ENCODE measurements at places on chromosomes 4 and X. TPM values are rescaled to one million over a fixed set of nuclear protein-coding genes. Genes with fewer than 3 reads are reported as not detected.

- DNase-seq = peak; percentile 92
These were observed 28.3 kb downstream of the CYTL1 start for GRCh38 chr4:4990857-4991540.

The HHIP gene
- total RNA-seq = 2.2 TPM

The WDR17 gene
- 3.4 TPM for total RNA-seq

The DUSP21 gene
- not detected for total RNA-seq
